Activated CD4-positive, alpha-beta memory T cell treated with anti-CD3 and anti-CD28 coated beads for 36 hours (primary cell): ENCODE measurements at places on chromosomes 6 and 20.

GRCh38 chr6:2659882-2660281 lies 90.8 kb downstream of the MYLK4 start:
- no peak for DNase-seq

DNA sequence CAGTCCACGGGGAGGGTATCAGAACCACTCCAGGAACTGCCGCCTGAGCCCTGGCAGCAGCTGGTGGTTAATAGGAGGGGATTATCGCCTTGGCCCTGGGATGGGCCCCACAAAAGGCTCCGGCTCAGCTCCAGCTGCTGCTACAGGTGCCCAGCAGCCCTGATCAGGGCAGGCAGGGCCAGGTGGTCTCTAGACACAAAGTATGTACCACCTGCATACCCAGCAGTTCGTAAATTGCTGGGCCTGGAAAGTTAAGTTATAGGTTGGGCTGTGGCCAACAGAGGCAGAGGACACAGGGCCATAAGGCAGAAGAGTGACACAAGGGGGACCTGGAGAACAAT lies 35.1 kb downstream of the RRBP1 start:
- DNase-seq, result no peak

- no peak for DNase-seq
Observed at GRCh38 chr6:99152347-99152643, 197.2 kb downstream of the FAXC start.

- DNase-seq, result no peak
Observed at GRCh38 chr20:53216478-53216855, 244.3 kb downstream of the TSHZ2 start.

DNA sequence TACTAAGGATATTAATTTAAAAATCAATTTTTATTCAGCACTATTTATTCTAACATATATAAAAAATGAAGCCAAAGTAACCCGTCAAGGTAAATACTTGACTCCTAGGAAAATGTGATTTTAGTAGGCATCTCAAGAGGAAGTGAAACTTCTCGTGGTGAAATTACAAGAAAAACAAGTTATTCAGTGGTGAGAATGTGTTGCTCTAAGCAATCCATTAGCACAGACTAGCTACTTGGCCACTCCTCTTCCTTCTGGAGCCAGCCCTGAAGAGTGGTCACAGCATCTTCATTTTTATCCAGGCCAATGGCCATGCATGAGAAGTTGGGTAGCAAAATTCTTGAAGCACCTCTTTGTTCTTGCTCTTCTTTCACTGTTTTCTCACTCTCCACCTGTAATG lies 40.4 kb upstream of the GFRAL start:
- DNase-seq, result no peak

DNA sequence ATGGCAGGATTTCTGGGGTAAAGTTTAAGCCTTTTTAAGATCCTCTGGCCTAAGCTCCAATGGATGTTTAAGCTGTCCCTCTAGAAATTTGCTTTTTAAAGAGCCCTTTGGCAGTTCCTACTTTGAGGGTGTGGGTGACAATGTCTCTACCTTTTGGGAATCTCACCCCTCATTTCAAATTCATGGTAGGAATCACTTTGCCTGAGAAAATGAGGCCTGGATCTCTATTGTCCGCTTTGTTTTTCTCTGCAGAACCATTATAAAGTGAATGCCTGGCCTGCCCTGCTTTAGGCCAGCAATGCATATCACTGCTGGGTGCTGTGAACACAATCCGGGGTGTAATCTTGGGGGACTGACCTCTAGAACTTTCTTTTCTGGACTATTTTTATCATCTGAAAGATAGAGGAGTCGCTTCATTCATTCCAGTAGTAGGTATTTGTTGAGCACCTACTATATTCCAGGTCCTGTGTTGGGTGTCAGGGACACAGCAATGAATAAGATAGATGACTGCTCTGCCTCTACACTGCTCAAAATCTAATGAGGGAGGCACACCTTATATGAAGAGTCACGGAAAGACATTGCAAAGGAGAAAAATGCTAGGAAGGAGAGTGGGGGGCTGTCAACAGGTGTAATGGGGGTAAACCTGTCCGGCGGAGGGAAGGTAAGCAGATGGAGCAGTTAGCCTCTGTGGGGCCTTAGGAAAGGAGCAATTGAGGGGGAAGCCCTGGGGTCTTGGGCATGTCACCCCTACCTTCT lies 8.6 kb upstream of the COMMD7 start:
- no peak for DNase-seq

DNA sequence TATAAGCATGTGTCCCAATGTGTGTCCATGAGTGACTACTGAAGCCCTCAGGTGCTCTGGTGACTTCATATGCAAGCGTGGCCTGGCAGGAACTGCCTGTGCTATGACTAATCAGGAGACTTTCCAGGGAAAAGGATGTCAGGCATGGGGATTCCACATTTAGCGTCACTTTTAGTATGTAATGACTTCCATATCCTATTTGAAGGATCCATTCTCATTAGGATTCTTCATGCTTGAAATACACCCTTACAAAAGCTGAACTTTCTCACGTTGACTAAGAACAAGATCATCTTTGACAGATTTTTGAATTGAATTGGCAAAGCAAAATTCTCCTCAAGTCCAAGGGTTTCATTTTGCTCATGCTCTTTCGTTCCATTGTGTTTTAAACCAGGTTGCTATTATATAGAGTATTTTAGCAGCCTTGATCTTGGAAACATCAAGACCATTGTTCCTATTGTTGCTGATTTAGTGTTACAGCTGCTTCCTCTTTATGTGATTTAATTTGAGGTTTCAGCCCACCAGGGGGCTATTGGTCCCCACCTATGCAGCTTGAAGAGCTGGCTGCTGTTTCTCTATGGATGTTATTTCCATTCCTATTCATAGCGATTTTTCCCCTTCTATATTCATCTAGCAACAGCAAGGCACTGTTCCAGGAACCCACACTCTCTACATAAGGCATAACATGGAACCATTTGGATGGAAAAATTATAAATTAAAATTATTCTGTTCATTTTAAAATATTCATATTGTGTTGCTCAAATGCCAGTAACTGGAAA lies 418.6 kb downstream of the CDKAL1 start:
- DNase-seq, result no peak

DNA sequence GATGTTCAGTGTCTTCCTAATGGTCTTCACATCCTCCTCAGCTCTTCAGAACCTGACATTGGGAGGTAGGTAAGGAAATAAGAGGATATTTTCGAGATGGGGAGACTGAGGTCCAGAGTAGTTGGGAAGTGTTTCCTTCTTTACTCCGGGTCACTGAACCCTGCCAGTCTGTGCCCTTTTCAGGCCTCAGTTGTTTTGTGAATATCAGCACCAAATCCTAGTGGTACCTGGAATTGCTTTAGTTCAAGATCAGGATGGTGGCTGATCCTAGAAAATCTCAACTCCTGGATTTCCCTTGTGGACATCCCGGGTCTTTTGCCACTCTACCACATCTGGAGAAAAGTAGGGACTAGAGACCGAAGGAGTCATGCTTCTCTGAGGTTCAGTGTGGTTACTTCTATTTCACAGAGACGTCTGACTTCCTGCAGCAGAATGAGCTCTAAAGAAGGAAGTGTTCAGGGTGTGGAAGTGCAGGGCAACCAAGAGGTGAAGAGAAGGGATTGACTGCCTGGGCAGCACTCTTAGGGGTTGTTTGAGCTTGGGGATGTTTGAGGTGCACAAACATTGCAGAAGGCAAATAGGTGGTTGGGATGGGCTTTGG lies 995 bp downstream of the STK4 start:
- peak; percentile 48 for DNase-seq
